ENCODE measurements at places on chromosomes 1 and 21.

DNA sequence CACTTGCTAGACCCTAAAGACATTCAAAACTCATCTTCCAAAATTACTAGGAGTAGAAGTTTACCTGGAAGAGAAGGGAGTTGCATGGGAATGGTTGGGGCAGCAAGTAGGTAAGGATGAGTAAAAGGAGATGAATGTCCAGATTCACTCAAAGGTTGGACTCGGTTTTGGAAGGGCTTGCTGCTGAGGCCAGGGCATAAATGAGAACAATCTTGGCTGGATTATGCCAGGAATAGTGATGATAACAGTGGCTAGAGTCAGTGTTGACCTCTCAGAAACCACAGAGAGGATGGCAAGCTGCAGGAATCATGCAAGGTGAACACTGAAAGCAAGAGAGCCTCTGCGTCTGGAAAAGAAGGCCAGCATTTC, 43.4 kb downstream of the C8A start:
- no peak for DNase-seq

DNA sequence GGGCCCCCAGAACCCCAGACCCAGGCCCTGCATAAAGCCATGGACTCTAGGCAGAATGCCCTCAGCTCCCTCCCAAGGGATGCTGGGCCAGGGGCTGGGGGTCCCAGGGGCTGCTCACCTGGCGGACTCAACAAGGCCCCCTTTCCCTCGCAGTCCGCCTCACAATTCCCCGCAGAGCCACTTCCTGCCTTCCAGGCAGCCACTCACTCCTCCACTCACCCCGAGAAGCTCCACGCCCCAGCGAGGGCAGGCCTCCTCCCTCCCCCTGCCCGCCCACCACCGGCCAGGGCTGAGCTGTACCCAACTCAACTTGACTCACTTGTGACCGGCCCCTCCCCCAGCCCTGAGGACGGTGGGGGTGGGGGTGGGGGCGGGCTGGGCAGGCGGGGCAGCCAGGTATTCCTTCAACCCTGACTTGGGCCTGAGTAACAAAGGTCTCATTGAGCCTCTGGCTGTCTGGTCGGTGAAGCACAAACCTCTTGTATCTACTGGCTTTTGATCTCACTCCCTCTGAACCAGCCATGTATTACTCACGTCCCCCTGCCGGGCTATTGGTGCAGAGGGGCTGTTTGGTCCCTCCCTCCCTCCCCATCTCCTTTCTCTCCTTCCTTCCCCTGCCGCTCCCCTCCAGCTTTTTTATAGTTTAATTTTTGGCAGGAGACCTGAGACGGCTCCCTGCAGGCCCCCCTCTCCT, 5.9 kb downstream of the BLACAT1 start:
- DNase-seq = no peak

DNA sequence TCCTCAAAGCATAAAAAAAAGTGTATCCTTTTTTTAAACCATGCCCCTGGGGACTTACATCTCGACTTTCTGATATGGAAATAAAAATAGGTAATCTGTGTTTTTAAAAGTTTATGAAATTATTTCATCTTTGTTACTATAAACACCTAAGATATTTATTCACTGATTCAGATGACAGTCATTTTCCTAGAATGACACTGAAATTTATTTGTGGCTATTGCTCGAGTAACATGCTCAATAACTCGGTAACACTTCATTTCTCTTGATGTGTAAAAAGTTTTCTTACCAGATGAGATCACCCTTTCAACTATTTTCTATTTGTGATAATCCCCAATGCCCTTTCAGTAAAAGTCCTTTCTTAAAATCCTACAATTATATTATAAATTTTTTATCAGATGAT, 495.8 kb downstream of the TTLL7 start:
- no peak for DNase-seq

GRCh38 chr1:232413674-232414073, 216.3 kb downstream of the SIPA1L2 start:
- DNase-seq = no peak

- no peak for DNase-seq
Measured at GRCh38 chr1:44113095-44113609, 5.5 kb upstream of the KLF17 start.

GRCh38 chr1:245079021-245079609, 75.7 kb upstream of the KIF26B start:
- DNase-seq = no peak

DNA sequence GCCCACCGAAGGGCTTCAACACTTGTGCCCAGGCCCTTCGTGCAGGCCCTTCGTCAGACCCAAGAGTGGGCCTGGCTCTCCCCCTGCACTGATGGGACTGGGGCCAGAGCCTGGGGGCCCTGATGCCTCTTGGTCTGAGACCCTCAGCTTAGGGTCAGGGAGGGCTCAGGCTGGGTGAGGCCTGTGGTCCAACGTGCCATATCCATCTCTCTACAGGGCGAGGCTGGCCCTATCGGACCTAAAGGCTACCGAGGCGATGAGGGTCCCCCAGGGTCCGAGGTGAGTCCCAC, 15.6 kb downstream of the COL6A1 start:
- DNase-seq = no peak

- no peak for DNase-seq
Measured at GRCh38 chr1:204588826-204589225, 72.6 kb downstream of the MDM4 start.

All from CD4-positive, alpha-beta memory T cell (primary cell).